Stimulated activated CD4-positive, alpha-beta T cell treated with anti-CD3 and anti-CD28 coated beads, TNF-alpha, amount 100 ng/mL, for 4 hours (primary cell): ENCODE measurements at places on chromosomes 5 and 9.

DNA sequence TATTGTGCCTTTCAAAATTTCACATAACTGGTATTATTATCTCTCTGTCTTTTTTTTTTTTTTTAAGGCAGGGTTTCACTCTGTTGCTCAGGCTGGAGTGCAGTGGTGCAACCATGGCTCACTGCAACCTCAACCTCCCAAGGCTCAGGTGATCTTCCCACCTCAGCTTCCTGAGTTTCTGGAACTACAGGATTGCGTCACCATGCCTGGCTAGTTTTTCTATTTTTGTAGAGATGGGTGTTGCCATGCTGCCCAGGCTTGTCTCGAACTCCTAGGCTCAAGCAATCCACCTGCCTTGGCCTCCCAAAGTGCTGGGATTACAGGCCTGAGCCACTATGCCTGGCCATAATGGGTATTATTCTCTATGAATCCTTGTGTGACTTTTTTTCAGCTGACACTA, 402.3 kb upstream of the SMARCA2 start:
- no peak for DNase-seq

DNA sequence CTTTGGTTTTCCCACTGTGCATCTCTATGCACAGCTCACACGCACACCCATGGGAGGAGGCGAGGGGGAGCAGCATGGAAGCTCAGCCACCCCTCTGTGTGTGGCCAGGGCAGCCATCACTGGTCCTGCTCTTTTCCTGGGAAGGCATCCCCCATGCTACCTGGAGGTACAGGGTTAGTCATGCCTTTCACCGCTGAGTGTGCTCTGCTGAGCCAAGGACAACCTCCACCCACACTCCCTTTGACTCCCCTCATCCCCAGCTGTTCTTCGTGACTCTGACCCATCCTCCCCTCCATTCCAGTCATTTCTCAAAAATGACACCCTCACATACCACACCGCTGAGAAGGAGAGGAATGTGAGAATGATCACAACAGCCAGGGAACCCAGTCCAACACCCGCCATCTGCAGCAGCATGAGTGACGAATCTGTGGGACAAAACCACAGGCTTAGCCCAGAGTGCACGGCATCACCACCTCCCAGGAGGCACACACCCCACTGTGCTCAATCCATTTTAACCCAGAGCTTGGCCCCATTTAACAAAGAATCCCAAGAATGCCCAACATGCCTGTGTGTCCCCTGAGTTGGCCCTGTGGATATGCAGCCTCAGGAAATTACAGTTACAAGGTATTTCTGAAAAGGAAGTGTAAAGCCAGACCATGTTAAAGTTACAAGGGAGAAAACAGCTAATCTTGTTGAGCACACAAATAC, 133.4 kb downstream of the SUSD1 start:
- DNase-seq: no peak

- DNase-seq: no peak
Observed at GRCh38 chr9:81032831-81033230, 656.5 kb downstream of the TLE1 start.

GRCh38 chr5:143245929-143246561, 157.4 kb downstream of the NR3C1 start:
- no peak for DNase-seq

GRCh38 chr9:26368241-26368640, 524.4 kb downstream of the CAAP1 start:
- no peak for DNase-seq

- DNase-seq: no peak
Observed at GRCh38 chr9:22030101-22030598, 21.0 kb upstream of the CDKN2B start.

DNA sequence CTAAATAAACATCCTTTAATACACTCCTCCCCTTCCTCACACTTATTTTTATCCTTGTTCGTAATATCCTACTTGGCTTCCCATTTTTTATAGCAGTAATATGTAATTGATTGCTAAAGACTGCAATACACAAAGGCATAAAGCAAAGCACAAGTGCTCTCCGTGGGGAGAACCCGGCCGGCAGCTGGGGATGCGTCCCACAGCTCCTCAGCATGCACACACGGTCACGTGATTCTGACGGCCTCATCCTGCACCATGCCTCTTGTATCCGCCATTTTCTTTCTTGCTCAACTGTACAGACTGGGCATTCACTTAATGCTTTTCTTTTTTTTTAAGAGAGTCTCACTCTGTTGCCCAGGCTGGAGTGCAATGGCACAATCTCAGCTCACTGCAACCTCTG, 2.8 kb downstream of the BRD3OS start:
- no peak for DNase-seq

GRCh38 chr5:78557601-78558000, 91.0 kb downstream of the LHFPL2 start:
- DNase-seq: no peak

- DNase-seq: no peak
Observed at GRCh38 chr5:39640552-39640951, 215.8 kb upstream of the DAB2 start.

DNA sequence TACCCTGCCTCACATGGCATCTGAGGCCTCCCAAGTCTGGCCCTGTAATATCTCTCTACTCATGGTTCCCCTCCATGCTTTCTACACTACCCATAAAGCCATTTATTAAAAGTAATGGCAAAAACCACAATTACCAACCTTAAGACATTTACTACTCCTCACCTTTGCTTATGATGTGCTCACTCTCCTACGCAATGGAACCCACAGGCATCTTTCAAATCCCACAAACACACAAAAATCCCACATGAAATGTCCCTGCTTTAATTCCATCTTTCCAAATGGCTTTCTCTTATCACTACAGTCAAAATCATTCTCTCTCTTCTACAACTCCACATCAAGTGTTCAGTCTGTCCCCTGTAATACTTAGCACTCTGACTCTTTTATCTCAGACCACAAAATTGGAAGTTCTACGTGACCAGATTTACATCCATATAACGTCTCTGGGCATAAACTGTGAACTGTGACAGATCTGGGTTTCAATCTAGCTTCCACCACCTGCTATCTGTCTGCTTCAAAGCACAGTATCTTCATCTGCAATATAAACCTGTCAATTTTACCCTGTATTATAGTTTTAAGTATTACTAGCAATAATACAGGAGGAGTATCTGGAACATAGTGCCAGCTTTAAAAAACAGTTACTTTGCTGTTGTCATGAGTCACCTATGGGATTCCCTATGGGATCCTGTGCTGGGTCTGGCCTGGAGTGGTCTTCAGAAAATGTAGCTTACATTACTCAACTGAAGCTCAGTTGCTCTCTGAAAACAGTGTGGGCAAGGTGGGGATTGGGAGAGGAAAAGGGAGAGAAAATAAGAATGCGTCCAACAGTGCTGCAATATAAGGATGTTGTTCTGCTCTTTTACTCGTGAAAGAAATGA, 137.1 kb upstream of the TRIM32 start:
- DNase-seq: no peak

DNA sequence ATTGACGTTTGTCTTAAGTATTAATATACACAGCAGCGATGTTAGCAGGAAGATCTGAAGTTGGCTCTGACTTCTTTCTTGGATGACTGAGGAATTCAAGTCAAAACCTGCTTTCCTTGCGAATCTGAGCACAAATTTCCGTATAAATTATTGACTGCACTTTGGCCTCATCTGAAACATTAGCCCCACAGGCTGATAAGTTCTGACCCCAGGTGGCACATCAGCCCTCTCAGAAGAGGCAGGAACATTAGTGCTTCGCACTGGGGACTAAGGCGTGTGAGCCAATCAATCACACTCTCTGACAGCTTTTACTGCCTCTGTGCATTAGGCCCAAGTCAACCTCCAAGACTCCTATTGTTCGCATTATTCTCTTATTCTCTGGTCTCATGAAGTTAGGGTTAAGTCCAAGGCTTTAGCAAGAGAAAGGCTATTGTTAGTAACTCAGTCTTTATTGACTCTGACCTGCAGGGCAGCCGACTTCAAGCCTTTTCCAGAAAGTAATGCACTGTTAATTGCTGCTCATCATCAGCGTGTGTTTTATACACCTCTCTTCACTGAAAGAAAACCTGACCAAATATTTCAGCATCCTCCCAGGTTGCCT, 84.2 kb downstream of the ZNF608 start:
- DNase-seq: no peak

DNA sequence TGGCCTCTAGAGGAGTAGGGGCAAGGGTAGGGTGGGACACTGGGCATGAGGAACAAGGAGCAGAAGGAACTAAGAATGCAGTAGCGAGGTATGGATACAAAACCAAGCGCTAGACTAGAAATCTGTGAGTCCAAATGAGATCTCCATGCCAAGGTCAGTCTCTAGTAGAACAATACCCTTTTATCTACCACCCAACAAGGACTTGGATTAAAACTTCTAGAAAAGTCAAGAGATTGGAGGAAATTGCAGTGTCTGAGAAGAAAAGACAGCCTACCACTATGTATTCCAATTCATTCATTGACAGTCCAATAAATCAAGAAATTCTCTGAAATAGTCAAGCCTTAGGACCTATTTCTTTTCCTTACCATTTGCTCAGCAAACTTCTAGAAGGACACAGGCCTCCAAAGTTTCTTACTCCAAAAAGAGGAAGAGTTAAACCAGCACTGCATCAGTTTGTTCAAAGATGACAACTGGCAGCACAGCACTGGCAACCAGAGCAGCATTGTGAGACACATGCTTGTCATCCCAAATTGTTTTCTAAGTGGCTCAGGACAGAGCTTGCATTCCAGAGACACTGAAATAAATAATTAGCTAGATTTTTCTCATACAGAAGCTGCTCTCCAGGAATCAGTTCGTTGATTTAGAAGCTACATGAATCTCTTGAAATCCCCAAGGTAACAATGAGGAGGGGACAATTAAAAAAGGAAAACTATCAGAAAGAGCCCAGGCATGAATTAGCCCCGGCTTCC, 22.6 kb downstream of the ABCA1 start:
- DNase-seq: no peak

- no peak for DNase-seq
Observed at GRCh38 chr9:114259798-114260523, 62.9 kb upstream of the ORM1 start.

- DNase-seq: no peak
Observed at GRCh38 chr9:96383165-96383942, at the start of gene SLC35D2. SLC35D2 (minus strand) TSS chr9:96383711; CDS start chr9:96383634, 77 bp downstream.

GRCh38 chr5:8829323-8830029, 716.4 kb downstream of the SEMA5A start:
- DNase-seq: no peak

DNA sequence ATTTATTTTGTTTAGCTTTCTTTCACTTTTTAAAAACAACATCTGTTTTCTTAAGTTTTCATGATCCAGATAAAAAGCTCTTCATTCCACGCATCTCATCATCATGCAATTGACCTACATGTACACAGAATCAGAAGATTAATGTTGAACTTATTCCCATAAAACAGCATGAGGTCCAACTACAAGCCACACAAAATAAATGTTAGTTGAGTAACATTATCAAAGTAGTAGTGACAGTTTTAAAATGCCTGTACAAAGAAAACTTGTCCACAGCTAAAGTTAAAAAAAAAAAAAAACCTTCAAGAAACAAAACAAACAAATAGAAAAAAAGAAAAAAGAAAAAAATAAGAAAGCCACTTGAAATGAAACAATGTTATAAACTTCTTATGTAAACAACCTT, 846.3 kb downstream of the TLE1 start:
- no peak for DNase-seq

- DNase-seq: no peak
Observed at GRCh38 chr9:3045153-3045552, 201.3 kb upstream of the PUM3 start.

DNA sequence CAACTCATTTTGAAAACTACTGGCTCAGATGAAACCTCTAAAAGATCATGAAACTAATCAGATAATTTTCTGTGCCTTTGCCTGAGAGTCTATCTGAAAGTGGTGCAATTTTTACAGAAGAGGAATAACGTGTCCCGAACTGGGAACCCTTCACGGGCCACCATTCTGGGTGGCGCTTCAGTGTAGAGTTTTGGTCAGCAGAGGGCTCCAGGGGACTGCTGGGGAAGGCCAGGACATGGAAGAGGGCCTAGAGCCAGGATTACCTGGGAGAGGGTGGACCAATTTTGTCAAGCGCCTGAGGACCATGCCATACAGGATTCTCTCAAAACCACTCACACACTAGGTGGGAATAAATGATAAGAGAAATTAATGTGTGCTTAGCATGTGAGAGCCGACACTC, 49.7 kb upstream of the PLEKHG4B start:
- no peak for DNase-seq

GRCh38 chr5:24606971-24607370, 37.8 kb downstream of the CDH10 start:
- no peak for DNase-seq

GRCh38 chr5:158473016-158473635, 614.2 kb upstream of the CLINT1 start:
- no peak for DNase-seq

DNA sequence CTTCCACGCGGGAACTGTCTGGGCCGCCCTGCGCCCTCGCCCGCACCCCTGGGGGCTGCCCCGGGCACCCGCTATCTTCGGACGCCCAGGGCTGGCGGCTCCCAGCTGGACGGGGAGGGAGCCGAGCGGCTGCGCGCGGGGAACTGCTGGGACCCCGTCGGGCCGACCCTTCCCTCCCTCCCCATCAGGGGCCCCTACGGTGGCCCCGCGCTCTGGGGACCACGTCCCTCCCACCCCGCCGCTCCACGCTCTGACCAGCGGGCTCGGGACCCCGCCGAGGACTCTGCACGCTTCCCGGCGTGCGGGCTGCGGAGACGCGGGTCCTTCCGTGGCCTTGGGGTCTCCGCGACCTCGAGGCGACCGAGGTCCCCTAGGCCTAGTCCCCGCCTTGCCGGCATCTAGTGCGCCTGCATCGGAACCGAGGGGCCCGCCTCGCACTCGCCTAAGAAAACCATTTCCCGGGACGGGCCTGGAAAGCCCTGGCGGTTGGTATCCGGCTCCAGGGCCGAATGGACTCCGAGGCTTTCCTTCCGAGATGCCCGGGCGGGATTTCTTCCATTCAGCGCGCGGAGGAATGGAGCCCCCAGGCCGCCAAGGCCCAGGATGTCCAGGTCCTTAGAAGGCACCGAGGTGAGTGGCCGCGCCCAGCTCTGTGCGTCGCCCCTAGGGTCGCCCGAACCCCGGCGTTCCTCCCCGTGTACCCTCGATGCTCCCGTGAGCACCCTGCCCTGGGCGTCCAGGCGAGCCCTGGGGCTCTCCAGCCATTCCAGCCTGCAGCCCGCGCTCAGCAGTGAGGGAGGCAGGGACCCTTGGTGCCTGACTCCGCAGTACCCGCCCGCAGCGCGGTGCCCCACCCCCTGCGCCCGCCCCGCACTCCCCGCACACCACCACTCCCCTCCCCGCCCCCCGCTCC, 705 bp upstream of the SLC6A3 start:
- no peak for DNase-seq

DNA sequence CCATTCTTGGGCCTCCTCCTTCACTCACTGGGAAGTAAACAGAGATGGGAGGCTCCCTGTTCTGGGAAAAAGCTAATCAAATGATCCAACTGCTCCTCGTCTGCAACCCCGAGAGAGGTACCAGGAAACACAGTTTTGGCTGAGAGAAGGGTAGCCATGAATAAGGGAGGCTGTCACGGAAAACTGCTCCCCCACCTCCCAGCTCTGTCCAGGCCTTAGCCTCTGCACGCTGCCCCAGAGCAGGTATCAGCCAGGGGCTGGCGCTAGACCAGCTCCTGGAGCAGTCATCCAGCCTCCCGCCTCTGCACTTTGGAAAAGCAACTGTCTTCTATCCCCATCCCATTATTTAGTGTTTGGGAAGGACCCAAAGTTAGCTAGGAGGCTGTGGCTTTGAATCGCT, 266.1 kb downstream of the NDUFS4 start:
- DNase-seq: no peak

GRCh38 chr5:104914536-104915070, 1352.0 kb upstream of the NUDT12 start:
- DNase-seq: no peak
